CD4-positive, alpha-beta T cell treated with Interferon gamma for 1 hour (primary cell): ENCODE measurements at places on chromosomes 2 and 18.

DNA sequence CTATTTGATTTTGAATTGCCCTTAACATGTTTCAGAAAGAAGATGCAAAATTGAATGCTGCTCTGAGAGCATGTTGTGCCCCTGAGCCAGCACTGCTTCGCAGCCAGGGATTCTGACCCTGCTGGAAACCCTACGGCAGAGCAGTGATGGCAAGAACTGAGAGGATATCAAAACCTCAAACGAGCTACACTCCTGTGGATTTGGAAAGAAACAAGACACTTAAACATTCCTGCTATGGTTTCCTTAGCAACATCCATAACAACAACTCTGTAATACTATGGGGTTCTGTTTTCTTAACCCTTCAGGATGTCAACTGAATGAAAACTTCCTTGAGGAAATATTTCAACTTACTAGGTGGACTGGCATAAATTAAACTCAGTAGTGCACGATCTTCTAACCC lies 649.1 kb downstream of the NYAP2 start:
- DNase-seq, result no peak

- no peak for DNase-seq
Observed at GRCh38 chr2:63734510-63734909, 107.2 kb upstream of the UGP2 start.

- DNase-seq, result no peak
Observed at GRCh38 chr2:236765478-236765877, 195.9 kb downstream of the ACKR3 start.

DNA sequence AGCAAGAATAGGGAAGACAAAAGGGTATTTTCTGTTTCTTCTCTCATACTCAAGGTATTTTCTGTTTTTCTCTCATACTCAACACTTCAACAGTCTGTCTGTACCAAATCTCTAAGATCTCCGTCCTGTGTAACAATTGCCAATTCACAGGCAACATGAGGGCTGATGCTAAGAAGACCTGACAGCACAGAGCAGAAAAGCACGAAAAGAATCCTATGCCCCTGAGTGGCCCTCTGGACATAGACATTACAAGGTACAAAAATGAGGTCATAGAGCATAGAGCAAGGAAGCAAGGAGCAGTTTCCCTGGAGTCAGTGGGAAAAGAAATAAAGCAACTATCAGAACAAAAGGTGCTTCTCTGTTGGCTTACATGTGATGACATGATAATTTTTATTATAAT lies 1612.6 kb upstream of the CELF4 start:
- no peak for DNase-seq

- DNase-seq, result no peak
Observed at GRCh38 chr2:62631160-62632085, 74.1 kb upstream of the EHBP1 start.

GRCh38 chr2:136439064-136439676 lies 321.2 kb upstream of the CXCR4 start:
- DNase-seq, result no peak
